Stimulated activated CD8-positive, alpha-beta memory T cell treated with anti-CD3 and anti-CD28 coated beads, Interleukin-12 subunit alpha, Interleukin-12 subunit beta, amount 100 ng/mL, for 1 hour (primary cell): ENCODE measurements at places on chromosomes 6 and 20.

DNA sequence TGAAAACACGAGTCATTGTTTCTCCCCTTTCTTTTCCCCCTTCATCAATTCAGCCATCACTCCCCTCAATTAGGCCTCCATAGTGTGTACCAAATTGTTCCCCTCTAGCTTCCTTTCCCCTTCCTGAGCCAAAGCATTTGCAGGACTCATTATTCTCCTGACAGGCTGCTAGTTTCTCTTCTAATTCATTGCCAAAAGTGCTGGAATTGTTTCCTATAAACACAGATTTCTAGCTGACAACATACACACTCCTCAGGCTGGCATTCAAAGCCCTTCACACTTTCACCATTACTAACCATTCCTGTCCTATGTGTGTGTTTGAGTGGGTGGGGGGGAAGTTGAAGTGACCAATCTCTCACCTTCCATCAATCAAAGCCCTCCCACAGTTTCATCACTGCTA is 444.2 kb upstream of the OPRM1 start:
- DNase-seq = no peak

DNA sequence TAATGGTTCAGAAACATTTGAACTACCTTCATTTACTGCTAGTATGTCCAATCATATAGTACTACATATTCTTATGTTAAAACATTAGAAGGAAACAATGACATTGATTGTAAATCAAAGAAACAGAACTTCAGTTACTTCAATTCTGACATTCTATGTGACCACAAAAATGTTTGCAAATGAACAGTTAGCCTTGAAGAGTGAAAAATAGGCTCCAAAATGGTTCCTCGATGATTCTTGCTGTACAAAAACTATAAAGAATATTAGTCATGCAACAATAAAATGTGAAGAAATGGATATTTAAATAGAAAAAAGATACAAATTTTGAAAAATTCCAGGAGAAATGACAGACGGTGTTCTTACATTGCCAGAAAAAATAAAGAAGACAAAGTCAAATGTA is 686.9 kb downstream of the BCKDHB start:
- no peak for DNase-seq

GRCh38 chr6:53651764-53652401 is 13.7 kb downstream of the KLHL31 start:
- peak; percentile 57 for DNase-seq

DNA sequence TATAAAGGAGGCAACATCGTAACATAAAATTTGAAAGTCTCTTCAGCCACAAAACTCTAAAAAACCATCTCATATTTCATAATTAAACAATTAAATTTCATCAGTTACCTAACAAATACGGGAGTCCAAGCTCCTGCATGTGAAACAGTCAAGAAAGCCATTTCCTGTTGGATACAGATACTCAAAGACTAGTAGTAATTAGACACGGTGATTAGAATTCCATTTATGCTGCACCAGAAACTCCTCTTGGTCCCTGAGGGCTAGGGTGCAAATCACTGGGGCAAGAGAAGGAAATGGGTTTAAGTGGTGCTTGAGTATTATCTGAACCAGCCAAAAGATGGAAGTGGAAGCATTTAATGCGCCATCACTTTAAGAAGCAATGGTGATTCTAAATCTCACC is 27.4 kb downstream of the TRAM2 start:
- DNase-seq = no peak

DNA sequence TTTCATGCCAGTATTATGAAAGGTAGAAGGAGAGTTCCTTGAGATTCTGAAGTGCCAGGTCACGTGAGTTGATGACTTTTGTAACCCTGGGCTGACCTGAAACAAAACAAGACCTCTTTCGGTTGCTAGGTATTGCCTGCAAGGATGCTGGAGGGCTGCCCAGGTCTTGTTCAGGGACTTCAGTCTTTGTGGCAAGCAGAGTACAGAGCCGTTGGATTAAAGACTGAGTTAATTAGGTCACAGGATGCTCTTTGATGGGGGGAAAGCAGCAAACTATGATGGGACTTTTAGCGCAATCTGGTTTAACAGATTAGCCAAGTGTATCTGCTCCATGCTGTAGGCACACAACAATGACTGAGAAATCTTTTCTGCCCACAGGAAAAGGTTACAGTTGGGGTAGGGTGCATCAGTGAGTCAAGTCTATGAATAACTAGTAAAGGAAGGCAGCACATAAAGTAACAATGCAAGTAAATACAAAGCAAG is 12.8 kb upstream of the ELOVL5 start:
- DNase-seq = no peak

GRCh38 chr20:62858058-62858830 is 3.4 kb downstream of the TCFL5 start:
- no peak for DNase-seq

DNA sequence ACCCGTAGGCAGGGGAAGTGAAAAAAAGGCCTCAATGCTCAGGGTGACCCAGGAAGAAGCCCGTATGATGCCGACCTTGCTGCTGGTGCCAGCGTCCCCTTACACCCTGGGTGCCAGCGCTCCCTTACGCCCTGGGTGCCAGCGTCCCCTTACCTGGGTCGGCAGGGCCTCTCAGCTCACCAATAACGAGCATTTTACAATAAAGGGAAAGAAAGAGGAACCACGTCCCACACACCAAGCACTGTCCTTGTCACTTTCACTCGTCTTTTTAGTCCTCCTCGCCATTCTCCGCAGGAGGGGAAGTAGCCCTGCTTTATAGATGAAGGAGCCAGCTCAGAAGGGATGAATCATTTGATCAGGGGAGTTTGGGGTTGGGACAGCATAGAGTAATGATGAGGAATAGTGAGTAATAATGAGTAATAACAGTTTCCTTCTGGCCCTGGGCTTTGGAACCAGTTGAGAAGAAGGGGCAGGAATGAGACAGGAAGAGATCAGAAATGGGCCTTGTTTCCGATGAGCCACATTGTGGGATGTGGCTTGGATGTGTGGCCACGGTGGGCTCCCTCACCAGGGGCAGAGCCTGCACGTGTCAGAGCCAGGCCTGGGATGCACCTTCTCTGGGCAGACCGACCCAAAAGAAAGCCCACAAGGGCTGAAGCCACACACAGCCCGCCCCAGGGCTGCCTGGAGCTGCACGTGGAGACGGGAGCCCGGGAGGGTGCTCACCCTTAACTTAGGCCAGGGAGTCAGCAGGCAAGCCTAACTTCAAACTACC is 75.7 kb downstream of the SYNJ2 start:
- DNase-seq = no peak

DNA sequence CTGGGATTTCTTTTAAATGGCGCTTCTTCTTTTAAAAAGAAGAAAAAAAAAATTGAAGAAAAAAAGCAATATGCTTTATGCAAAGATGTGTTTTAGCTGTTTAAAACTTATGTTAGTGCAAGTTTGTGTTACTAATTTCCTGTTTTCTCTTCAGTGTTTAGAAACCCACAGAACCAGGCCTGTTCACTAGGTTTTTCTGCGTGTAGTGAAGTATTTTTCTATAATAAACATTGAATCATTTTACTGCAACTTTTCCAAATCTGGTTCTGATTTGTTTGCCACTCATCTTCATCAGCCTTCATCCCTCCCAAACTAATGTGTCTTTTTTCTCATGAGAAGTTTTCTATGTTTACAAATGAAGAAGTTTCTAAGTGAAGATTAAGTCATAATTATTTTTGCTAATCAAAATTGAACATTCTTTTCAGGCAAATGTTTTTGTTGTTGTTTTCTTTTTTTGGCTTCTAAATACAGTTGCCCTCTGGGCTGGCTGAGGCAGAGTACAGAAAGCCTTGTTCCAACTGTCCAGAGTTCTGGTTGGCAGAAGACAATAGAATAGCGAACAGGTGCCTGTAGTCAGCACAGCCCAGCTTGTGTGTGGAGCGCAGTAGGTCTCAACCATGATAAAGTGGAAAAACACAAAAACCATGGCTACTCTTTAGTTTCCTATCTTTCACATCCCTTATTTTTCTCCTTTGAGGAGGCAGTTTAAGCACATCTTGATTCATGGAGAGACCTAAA is 14.5 kb downstream of the ZNF76 start:
- no peak for DNase-seq

- no peak for DNase-seq
These were observed 71.1 kb downstream of the SLC22A23 start for GRCh38 chr6:3385660-3386151.

DNA sequence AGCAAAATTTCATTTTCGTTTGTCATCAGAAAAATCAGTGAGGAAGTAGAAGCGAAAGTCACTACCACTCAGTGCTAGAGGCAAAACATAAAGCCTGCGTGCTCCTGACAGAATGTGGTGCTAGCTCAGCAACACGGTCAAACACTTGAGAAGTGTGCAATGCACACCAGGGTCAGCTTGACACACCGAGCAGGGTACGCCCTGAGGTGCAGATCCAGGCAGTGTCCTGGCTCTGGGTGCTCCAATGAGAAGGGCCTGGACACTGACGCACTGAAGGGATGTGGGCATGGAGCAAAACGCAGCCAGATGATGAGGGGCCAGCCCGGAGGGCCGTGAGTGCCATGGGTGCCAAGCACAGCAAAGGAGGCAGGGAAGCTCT is 5.9 kb downstream of the RNASET2 start:
- DNase-seq = no peak

GRCh38 chr20:50528804-50529351 is 18.7 kb downstream of the PTPN1 start:
- DNase-seq = no peak

GRCh38 chr6:169999367-169999766 is 247.9 kb downstream of the ERMARD start:
- no peak for DNase-seq

- DNase-seq = no peak
These were observed 65.3 kb upstream of the SNX9 start for GRCh38 chr6:157757430-157758403.

GRCh38 chr20:31835554-31835953 is 9.8 kb downstream of the FOXS1 start:
- no peak for DNase-seq

DNA sequence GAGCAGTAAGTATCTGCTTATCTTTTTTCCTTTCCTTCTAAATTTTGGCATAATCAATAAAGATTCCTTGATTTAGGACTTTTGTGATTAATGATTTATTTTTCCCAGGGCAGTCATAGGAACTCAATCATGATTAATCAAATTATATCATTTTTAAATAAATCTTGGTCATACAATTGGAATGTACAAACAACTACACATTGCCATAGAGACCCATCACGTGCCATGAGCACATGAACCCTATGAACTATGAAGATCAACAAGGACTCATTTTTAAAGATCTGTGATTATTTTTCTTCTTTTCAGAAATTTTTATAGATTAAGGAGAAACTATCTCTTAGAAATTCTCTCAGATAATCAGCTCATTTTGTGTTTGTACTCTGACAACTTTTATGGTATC is 622.4 kb downstream of the BCKDHB start:
- no peak for DNase-seq

- peak; percentile 39 for DNase-seq
These were observed 80.7 kb upstream of the CCN6 start for GRCh38 chr6:111973118-111973761.
